ENCODE measurements at places on chromosomes 7 and 10. TPM values are rescaled to one million over a fixed set of nuclear protein-coding genes. Genes with fewer than 3 reads are reported as not detected.
A peak's percentile ranks its signal among the peaks of the same experiment; 100 is the strongest.

DNA sequence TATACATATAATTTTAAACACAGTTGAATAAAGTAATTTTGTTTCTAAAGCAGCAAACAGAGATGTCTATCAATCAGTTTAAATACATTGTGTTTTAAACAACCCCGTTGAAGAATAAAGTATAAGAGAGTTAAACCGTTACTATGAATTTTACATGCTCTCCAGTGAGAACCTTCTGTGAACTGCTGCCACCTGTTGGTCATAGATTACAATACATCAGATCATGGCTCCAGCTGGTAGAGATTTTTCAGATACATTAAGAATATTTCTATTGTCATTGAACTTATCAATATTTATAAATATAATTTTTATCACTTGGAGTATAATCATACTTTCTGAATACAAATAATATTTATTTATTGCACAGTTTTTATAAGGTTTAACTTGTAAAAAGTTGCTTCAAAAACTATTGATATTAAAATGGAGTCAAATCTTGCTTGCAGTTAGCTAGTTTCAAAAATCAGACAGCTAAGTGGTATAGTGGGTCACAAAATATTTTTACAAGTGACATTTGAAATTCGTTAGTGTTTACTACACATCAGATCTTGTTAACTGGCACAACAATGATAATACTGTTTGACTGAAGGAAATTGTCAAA lies 561.2 kb upstream of the PHF14 start:
- no peak for DNase-seq
- no peaks in the 10 kb centered on the region for H3K36me3 ChIP-seq
- no peak overlapping the region for H3K27ac ChIP-seq
- no peak overlapping the region for H3K4me3 ChIP-seq
- no peaks in the 10 kb centered on the region for H3K27me3 ChIP-seq

DNA sequence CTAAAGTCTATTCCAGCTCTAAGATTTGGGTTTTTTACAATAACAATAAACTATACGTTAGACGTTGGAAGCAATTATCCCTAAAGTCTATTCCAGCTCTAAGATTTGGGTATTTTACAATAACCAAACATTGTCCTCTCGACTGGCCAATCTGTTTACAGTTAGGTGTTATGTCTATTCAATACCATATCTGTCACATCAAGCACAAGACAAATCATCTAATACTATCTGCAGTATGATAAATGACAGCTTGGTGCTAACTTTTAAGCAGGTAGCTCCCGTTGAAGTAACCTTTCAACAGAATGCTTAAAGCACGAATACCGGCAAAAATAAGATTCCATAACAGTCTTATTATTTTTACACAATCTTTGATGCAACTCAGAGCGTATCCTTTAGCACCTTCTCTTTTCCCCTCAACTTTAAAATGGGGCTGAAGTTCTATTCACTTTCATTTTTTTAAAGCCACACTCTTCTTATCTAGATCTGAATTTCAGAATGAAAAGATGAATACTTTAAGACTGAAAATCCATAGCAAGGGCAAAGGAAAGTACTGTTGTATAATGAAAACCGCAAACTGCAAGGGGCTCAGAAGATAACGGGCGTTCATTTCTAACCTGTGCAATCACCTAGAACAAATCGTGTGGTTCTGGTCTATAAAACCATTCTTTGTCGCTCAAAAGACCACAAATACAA lies 925 bp downstream of the H2AZ2 start:
- H3K36me3 ChIP-seq, result no peaks in the 10 kb centered on the region
- peak overlapping the region; percentile 96 for H3K27ac ChIP-seq
- H3K4me3 ChIP-seq, result peak overlapping the region; percentile 85
- H3K27me3 ChIP-seq, result no peaks in the 10 kb centered on the region
- no peak for DNase-seq

- no peaks in the 10 kb centered on the region for H3K36me3 ChIP-seq
- H3K4me1 ChIP-seq, result no peaks in the 10 kb centered on the region
- peak; percentile 80 for DNase-seq
- H3K27ac ChIP-seq, result peak overlapping the region; percentile 95
These were observed 997 bp upstream of the LDB1 start for GRCh38 chr10:102120991-102121738.

- H3K27ac ChIP-seq, result no peak overlapping the region
- no peak overlapping the region for H3K4me3 ChIP-seq
- no peaks in the 10 kb centered on the region for H3K4me1 ChIP-seq
- H3K27me3 ChIP-seq, result peaks cover 4% of the 10 kb centered on the region
These were observed 39.6 kb downstream of the GPRIN2 start for GRCh38 chr10:46516660-46517416.

- no peak overlapping the region for H3K27ac ChIP-seq
- H3K4me3 ChIP-seq, result no peak overlapping the region
- H3K4me1 ChIP-seq, result no peaks in the 10 kb centered on the region
- H3K27me3 ChIP-seq, result no peaks in the 10 kb centered on the region
These were observed 62.4 kb upstream of the GDF10 start for GRCh38 chr10:47237316-47238260.

DNA sequence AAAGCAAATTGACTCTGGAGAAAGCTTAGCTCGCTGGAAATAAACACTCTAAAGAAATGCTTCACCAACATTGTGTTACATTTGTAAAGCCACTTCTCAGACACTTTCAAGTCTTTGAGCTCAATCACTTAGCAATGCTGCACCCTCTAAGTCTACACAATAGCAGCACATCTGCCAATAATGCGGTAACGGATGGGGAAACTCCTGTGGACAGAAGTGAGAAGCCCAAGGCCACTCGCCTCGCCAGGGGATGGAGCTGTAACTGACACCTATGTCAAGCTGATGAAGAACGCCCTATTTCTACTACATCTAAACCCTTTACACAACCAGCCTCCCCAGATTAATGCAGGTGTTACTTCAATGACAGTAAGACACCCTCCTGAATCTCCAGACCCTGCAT lies 167.7 kb downstream of the SFMBT2 start:
- no peaks in the 10 kb centered on the region for H3K4me1 ChIP-seq
- DNase-seq, result no peak
- H3K36me3 ChIP-seq, result no peaks in the 10 kb centered on the region
- H3K4me3 ChIP-seq, result no peak overlapping the region

DNA sequence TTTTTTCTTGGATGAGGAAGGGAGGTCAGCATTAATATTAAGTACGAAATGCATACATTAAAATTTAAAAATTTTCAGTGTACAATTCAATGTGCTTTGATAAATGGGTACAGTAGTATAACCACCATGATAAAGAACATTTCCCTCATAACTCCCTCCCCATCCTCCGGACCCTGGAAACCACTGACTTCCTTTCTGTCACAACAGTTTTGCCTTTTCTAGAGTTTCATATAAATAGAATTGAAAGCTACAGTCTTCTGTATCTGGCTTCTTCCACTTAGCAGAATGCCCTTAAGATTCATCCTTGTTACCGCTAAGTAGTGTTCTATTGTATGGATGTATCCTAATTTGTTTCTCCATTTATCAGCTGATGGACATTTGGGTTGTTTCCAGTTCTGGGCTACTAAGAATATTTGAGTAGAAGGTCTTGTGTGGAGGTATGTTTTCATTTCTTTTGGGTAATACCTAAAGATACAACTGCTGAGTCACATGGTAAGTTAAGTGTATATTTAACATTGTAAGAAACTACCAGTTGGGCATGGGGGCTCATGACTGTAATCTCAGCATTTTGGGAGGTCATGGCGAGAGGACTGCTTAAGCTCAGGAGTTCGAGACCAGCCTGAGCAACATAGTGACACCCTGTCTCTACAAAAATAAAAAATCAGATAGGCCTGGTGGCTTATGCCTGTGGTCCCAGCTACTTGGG lies 30.8 kb downstream of the ABI1 start:
- no peak overlapping the region for H3K27ac ChIP-seq
- H3K36me3 ChIP-seq, result no peaks in the 10 kb centered on the region
- DNase-seq, result no peak
- H3K4me3 ChIP-seq, result no peak overlapping the region
- H3K27me3 ChIP-seq, result no peaks in the 10 kb centered on the region

DNA sequence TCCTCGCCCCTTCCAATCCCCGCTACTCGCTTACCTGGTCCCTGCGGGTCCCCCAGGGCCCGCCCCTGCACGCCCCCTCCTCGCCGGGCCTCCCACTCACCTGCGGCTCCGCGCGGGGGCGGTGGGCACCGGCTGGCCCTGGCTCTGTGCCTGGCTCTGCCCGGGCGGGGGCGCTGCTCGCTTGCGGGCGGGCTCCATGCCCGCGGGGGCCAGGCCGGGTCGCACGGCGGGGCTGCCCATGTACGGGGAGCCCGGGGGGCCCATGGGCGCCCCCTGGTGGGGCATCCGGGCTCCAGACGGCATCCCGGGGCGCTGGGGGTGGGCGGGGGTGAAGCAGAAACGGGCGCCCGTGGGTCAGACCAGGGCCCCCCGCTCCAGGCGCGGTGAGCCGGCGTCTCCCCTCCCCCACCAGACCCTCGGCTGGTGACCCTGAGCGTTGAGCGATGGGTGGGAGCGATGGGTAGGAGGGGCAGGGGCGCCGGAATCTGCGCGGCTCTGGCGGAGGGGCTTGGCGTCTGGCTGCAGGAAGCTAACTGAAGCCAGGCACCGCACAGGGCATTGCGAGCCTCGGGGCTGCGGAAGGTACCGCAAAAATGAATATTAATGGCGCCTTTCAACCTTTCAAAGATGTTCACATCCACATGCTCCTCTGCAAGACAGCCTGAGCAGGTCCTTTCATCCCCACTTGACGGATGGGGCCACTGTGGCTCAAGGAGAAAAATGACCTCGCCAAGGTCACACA lies 3.0 kb downstream of the SMARCD3 start:
- H3K36me3 ChIP-seq, result no peaks in the 10 kb centered on the region
- no peaks in the 10 kb centered on the region for H3K4me1 ChIP-seq
- H3K27ac ChIP-seq, result no peak overlapping the region
- H3K27me3 ChIP-seq, result no peaks in the 10 kb centered on the region

- H3K4me1 ChIP-seq, result no peaks in the 10 kb centered on the region
- no peaks in the 10 kb centered on the region for H3K36me3 ChIP-seq
- no peak overlapping the region for H3K4me3 ChIP-seq
- DNase-seq, result no peak
- no peak overlapping the region for H3K27ac ChIP-seq
These were observed 16.0 kb downstream of the GRIFIN start for GRCh38 chr7:2460188-2460587.

DNA sequence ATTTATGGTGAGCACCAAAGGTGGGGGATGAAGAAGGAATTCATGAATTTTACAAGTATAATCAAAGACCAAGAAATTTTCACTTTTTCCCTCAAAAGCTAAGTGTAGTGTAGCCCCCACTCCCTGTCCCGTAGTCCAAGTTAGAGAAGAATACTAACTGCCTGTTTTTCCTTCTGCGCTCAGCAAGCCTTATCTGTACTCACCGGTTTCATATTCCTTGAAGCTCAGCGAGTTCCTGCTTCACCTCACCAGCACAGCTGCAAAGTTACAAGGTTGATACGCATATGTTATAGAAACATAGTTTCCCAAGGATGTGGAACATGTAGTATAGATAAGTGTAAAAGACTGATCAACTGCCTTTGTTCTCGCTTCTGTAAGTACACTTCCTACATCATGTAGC lies 16.0 kb upstream of the ZNF33B start:
- H3K27me3 ChIP-seq, result no peaks in the 10 kb centered on the region
- no peak for DNase-seq
- no peaks in the 10 kb centered on the region for H3K4me1 ChIP-seq
- H3K4me3 ChIP-seq, result no peak overlapping the region
- H3K36me3 ChIP-seq, result no peaks in the 10 kb centered on the region
- H3K27ac ChIP-seq, result no peak overlapping the region

- DNase-seq, result no peak
- no peak overlapping the region for H3K4me3 ChIP-seq
- H3K27ac ChIP-seq, result no peak overlapping the region
- H3K27me3 ChIP-seq, result peaks cover 1% of the 10 kb centered on the region
- H3K4me1 ChIP-seq, result no peaks in the 10 kb centered on the region
These were observed 3.3 kb downstream of the LFNG start for GRCh38 chr7:2522780-2523433.

DNA sequence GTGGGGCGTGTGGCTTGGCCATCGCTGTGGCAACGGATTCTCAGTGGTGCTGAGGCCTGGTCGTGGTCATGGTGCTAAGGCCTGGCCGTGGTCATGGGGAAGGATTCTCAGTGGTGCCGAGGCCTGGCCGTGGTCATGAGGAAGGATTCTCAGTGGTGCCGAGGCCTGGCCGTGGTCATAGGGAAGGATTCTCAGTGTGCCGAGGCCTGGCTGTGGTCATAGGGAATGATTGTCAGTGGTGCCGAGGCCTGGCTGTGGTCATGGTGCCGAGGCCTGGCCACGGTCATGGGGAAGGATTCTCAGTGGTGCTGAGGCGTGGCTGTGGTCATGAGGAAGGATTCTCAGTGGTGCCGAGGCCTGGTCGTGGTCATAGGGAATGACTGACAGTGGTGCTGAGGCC lies 327.9 kb downstream of the ADARB2 start:
- no peaks in the 10 kb centered on the region for H3K36me3 ChIP-seq
- H3K27me3 ChIP-seq, result no peaks in the 10 kb centered on the region
- no peak overlapping the region for H3K27ac ChIP-seq

DNA sequence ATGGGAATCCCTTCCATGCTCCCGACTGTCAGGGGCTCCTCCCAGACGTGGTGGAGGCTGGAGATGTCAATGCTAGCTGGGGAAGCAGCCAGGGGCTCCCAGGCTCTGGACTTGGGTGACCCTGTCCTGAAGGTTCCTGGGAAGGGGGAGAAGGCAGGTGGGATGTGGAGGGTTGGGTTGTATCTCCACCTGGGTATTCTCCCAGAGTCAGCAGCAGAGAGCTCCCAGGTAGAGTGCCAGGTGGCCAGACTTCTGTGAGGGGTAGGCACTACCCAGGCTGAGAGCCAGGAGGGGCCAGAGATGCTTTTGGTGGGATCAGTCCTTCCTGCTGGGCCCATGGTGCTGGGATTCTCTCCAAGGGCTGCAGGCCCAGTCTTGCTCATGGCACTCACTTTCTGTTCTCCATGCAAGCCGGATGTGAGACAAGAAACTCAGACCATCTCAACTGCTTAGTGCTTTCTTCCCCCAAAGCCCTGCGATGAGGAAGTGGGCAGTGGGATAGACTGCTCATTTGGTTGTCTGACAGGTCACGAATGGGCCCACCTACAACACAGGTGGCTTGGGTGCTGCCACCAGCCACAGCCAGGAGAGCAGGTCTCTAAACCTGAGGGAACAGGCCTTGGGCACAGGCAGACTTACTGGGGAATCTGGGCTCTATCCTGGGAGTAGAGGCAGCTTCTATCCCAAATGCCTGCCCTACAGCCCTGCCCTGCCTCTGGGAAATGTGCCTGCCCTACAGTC lies 52.5 kb upstream of the CAMK2B start:
- DNase-seq, result no peak
- H3K27me3 ChIP-seq, result no peaks in the 10 kb centered on the region
- no peak overlapping the region for H3K4me3 ChIP-seq
- no peak overlapping the region for H3K27ac ChIP-seq

The FOXP2 gene
- 18.1 TPM for total RNA-seq

The GTF2I gene
- total RNA-seq, result 132 TPM

The ACBD7 gene
- not detected for total RNA-seq

The UPK3BL2 gene
- 19.5 TPM for total RNA-seq

The SPAM1 gene
- not detected for total RNA-seq
